CD4-positive, alpha-beta T cell treated with Interleukin-15 for 1 hour (primary cell): ENCODE measurements at places on chromosomes 1 and 21.
A peak's percentile ranks its signal among the peaks of the same experiment; 100 is the strongest.

DNA sequence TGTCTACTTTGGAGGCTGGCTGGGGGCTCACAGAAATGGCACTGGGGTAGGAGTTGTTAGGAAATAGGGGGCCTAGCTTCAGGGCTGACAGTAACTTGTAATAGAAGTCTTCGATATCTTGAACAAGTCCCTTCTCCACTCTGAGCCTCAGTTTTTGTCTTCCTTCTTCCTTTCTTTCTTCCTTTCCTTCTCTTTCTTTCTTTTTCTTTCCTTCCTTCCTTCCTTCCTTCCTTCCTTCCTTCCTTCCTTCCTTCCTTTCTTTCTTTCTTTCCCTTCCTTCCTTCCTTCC lies 12.9 kb downstream of the BTG2 start:
- no peak for DNase-seq

GRCh38 chr21:21029164-21029563 lies 31.0 kb downstream of the NCAM2 start:
- DNase-seq: no peak

- no peak for DNase-seq
Observed at GRCh38 chr1:17181781-17182464, 23.0 kb upstream of the PADI1 start.

DNA sequence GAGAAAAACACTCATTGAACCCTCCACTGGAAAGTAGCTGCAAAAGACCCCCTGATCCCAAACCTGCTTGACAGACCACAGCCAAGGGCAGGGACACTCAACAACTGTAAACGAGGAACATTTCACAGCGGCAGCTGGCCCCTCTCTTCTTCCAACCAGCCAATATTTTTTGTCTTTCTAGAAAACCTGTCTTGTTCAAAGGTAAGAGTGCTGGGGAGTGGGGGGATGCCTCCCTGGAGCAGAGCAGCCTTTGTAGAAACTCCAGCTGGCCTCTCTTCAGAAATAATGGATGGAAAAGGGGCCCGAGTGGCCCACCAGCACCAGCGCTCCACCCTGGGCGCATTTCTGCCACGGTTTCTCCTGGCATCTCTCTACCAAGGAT lies 384.0 kb downstream of the RRAGC start:
- no peak for DNase-seq

DNA sequence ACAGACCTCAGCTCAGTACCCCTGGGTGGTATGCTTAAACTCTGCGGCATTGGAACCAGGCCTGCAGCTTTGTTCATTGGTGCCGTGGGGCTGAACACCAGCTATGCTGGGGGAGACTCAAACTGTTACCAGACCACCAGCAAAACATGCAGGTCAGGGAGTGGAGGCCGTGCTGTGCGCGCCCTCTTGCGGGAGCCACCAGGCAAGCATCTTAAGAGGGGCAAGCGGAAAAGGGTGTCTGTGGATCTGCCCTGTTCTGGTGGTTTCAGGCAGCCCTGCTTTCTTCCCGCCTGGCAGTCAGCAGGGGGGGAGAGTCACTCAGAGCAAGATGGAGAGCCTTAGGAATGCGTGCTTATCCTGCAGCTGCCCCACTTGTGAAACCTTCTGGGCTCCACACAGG lies 276.9 kb upstream of the ZRANB2 start:
- DNase-seq: no peak

DNA sequence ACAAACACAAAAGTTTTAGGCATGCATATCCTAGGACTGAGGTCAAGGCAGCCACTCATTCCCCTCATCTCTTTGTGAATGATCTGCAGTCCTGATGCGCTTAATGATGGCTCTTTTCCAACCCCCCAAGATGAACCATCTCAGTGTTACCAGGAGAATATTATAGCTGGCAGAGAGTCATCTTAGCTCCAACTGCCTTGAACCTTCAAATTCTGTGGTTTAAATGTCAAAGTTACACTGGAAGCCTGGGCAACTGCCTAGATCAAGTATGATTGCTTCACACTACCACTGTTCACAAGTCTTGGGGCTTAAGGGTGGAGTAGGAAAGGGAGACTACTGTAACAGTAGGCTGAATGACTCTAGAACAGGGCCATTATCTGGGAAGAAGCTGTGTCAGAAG lies 8.0 kb upstream of the MYBPHL start:
- no peak for DNase-seq

GRCh38 chr1:109762039-109762585 lies 1.6 kb downstream of the EPS8L3 start:
- no peak for DNase-seq

DNA sequence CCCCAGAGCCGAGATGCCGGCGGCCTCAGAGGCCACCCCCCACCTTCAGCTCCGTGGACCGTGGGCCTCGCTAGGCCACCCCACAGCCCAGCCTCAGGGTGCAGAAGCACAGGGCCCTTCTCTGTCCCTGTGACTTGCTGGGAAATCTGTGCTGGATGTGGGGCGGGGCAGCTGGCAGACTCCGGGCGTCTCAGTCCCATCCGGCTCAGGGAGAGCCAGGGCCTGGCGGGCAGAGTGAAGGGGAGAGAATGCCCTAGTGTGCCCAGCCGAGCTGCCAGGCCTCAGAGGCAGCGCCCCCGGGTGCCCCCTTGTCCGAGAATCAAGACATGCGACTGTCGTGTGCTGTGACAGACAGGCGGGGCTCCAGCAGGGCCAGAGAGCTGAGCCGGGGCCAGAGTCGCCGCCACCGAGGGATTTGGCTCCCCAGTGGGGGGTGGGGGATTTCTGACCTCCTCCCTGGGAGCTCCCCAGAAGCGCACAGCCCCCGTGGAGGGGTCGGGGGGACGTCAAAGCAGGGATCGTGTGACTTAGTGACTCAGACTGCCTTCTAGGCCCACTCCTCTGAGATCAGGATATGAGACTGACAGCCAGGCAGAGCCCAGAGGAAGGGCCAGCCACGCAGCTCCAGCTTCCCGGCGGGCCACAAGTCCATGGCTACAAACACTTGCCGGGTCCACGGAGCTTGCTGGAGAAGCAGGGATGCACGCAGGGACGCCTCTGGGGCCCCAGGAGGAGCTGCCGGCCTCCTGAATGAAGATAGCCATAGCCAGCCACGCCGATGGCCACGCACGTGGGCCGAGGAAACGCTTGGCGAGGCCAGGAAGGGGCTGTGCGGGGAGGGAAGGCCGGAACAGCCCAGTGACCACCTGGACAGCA lies 11.9 kb downstream of the COL6A1 start:
- DNase-seq: peak; percentile 14

- no peak for DNase-seq
Observed at GRCh38 chr1:15153842-15154479, 414 bp downstream of the TMEM51 start.

DNA sequence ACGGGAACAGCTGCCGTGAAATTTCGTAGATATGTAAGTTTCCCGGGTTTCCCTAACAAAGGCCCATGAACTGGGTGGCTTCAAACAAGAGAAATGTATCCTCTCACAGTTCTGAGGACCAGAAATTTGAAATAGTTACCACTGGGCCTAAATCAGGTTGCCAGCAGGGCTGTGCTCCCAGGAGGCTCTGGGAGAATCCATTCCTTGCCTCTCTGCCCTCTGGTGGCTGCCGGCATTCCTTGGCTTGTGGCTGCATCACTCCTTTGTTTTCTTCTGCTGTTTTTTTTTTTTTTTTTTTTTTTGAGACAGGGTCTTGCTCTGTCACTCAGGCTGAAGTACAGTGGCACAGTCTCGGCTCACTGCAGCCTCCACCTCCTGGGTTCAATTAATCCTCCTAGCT lies 23.7 kb downstream of the UMODL1 start:
- no peak for DNase-seq

GRCh38 chr21:29181799-29182470 lies 51.5 kb downstream of the MAP3K7CL start:
- DNase-seq: no peak
